ENCODE measurements at places on chromosomes 2 and 18.

DNA sequence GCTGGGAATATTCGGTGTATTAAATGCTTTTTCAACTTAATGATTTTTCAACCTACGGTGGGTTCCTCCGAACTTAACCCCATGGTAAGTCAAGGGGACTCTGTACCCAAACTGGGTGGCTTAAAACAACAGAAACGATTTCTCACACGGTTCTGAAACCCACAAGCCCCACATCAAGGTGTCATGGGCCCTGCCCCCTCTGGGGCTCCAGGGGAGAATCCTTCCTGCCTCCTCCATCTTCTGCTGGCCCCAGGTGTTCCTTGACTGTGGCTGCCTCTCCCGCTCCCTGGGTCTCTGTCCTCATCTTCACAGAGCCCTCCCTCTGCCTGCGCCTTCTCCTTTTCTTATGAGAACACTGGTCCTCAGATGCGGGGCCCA lies 301.3 kb upstream of the SALL3 start:
- no peak for DNase-seq

DNA sequence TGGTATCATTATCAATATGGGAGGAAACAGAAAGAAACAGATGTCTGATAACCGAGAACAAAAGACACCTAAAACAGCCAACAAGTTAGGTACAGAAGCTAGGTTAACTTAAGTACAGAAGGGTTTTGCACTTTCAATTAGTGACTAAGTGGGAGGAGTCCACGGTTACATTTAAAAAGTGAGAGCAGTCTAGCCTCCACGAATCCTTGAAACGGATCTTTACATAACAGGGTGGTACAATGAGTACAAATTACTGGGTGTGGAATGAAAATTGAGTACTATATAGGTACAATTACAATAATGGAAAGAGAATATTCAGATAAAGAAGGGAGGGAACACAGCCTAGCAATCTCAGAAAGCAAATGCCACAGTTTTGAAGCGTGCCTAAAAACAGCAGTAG lies 76.6 kb downstream of the TLK1 start:
- DNase-seq = peak; percentile 78

GRCh38 chr2:216636551-216637450 lies 3.6 kb downstream of the IGFBP2 start:
- DNase-seq = peak; percentile 41

DNA sequence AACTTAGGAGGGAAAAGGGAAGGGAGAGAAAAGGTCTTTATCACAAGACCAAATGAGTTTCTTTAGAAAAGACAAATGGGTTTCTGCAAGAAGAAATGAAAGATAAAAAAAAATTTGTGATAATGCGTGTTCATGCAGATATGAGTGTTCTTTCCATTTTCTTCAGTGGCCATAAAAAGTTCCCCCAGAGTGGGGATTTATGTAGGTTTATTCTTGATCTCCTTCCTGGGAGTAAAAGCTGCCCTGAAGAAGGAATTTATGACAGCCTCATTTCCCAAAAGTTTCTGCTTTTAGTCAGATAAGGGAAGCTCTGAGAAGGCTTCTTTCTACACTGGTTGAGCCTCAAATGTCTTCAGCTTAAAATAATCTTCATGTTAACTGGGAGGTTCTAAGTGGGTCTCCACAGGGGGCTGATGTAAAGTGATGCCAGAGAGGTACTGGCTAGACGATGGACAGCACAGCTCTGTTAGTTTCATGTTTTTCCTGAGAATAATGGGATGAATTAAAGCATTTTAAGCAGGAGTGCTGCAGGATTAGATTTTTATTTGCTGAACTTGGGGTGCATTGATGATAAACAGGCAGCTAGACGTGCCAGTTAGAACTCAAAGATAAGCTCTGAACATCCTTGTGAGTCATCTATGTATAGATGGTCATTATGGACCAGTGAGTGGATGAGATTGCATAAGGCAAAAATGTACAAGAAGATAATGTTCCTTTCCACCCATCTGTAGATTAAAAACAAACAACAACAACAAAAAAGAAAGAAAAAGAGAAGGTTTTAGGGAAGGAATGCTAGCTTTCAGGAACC lies 99.4 kb upstream of the MSH2 start:
- no peak for DNase-seq

- DNase-seq = no peak
Observed at GRCh38 chr2:229032608-229033234, 238.4 kb downstream of the PID1 start.

DNA sequence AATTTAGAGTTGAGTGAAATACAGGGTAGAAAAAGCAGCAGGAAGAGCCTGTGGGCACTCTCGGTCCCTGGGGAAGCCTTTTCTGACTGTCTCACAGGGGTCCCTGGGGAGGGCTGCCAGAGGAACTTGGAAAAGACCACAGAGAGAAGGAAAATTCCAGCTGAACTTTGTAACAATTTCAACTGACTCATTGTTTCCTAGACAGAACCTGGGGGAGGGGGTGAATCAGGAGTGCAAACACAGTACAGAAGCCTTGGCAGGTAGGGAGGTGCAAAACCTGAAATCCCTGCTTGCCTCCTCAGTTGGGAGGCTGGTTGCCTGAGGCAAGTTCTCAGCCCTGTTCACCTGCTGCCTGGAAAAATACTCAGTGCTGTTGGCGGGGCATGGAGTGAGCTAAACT lies 106.8 kb downstream of the GRB14 start:
- no peak for DNase-seq

GRCh38 chr2:161250864-161251436 lies 57.3 kb upstream of the PSMD14 start:
- peak; percentile 80 for DNase-seq

DNA sequence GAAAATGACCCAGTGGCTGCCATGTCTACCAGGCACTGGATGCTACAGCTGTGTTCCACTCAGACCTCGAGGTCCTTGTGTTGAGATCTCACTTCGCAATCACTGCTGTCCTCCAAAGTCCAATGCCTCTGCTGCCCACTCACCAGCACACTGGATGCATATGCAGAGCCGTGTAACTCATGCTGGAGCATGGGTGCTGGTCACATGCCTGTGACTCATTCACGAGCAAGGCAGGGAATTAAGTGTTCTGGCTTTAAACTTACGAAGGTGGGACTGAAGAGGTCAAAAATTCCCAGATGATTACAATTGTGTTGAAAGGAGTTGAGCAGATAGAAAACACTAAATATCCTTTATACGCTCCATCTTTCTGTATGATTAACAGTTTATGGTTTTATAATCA lies 417.5 kb downstream of the NUP35 start:
- DNase-seq = no peak

DNA sequence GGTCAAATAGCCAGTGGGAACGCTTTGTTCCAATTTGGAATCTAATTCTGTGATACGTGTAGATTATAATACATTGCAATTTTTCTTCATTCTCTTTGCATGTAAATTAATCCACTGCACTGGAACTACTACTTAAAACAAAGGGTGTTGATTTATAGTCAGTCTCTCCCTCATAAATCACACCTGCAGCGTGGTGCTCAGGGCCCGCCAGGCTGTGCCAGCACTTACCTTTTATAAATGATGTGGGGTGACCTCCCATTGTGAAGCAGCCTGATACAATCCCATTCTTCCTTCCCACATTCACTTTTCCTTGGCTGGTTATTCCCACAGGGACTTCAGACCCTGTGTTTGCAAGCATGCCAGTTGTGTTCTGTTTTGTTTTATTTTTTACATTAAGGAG lies 302.3 kb upstream of the ID2 start:
- peak; percentile 85 for DNase-seq

- peak; percentile 68 for DNase-seq
Observed at GRCh38 chr2:24559473-24560113, 68.5 kb downstream of the NCOA1 start.

DNA sequence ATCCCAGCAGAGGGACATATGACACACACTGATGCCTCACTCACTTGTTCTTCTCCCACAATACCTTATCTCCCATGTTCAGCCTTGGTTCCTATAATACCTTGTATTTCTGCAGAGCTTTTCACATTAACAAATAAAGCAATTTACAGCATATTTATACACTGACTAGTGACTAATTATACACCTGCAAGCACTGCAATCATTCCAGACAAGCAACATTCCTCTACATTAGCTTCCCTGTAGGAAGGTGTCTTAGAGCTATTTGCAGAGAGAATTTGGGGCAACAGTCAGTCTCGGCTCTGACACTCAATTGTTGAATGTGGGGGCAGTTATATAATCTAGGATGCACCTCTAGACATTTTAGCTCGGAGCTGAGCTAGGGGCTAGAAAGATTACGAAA lies 9.5 kb upstream of the INSIG2 start:
- no peak for DNase-seq
